ENCODE measurements at places on chromosomes 12 and 14.

GRCh38 chr12:92593734-92594402 is 108.9 kb upstream of the PLEKHG7 start:
- no peak for DNase-seq

DNA sequence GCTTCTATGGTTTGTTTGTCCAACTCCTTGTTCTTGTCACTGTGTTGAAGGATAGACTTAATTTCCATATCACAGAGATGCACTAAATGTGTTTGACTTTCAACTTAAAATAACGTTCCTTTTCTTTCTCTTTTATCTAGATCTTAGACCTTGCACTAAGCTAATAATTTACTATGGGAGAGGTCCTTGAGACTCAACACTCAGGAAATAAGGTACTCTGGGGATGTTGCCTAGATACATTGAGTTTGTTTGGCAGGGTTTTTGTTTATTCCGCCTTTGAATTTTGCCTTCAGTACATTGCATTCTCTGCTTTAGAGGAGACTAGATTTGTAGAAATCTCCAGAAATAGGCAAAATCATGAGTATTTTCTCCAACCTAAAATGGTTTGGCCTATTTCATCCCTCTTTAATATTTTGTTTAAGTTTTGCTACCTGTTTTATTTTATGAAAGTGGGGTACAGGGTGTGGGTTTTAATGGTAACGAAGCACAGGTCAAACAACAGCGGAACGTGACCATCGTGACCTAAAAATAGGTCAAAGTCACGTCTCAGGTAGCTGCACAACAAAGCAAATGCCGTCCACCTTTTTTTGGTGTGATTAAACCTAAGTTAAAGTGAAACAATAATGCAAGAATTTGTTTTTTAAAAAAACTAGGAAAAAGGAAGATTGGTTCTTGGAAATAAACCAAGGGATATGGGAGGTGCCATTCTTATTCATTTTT is 115.3 kb upstream of the CPSF6 start:
- no peak for DNase-seq

GRCh38 chr12:3805077-3805476 is 52.2 kb upstream of the CRACR2A start:
- no peak for DNase-seq

DNA sequence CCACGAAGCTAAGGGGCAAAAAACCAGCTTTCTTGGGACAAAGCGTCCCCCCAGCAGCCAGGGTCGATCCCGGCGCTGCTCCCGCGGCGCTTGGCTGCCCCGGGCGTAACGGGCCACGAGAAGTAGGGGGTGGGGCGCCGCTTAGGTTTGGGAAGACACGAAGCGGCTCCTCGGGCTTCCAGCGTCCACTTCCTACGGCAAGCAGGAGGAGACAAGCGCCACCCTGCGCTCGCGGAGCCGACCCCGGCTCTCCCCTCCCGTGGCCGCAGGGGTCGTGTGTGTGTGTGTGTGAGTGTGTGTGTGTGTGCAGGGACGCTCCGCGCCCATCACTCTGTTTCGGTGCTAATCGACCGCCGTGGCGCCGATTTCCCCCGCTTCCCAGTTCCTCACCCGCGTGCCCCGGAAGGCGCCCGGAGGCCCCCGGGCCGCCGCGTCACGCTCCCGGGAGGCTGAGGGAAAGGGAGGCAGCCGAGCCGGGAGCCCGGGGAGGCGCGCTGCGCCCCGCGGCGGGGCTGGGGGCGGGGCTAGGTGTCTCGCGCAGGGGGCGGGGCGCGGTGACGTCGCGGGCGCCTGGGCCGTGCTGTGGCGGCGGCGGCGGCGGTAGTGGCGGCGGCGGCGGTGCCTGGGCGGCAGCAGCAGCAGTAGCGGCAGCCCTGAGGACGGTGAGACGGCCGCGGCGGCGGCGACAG is at the start of gene ERC1:
Gene ERC1 (plus strand): TSS at position 563 of the 689 bp plus-strand sequence. CDS start 36,681 bp downstream, outside the sequence.
- DNase-seq: peak; percentile 91

GRCh38 chr12:120066341-120066740 is 50.2 kb downstream of the RAB35 start:
- no peak for DNase-seq

- no peak for DNase-seq
These were observed 71.3 kb upstream of the GPATCH2L start for GRCh38 chr14:76080471-76080870.

GRCh38 chr12:452667-453210 is 7.0 kb upstream of the B4GALNT3 start:
- DNase-seq: no peak
